ENCODE measurements at places on chromosomes 11 and 22.

- peak; percentile 78 for DNase-seq
Observed at GRCh38 chr11:27201454-27202302, 161.1 kb downstream of the BBOX1 start.

GRCh38 chr22:19120829-19121630 lies 1.2 kb downstream of the DGCR2 start:
- DNase-seq: peak; percentile 73

GRCh38 chr22:45882881-45883810 lies 93.8 kb downstream of the WNT7B start:
- no peak for DNase-seq

DNA sequence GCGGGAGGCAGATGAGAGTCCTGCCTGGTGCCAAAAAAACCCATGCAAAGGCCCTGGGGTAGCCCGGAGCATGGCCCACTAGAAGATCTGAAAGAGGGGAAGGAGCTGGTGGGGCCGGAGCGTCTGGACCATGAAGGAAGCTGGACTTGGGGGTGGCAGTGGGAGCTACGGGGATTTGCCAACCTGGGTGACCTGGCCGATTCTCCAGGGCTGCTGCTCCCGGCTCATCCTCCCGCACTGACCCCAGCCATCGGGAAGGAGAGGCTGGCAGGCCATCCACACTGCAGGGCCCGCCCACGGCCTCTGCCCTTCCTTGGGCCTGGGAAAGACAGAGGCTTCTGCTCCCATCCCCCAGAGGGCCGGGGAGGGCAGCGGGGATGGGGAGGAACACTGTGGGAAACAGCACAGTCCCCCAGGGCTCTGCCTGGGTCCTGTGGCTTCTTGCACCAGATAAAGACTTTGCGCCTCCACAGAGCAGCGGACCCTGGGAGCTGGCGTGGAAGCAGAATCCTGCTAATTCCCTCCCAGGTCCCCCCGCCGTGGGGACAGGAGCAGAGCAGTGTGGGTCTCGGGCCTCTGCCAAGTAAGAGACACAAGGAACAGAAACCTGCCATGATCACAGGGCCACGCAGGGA lies 87.1 kb upstream of the LINC01488 start:
- DNase-seq: no peak

- DNase-seq: no peak
Observed at GRCh38 chr11:126153972-126154371, 57.5 kb downstream of the RPUSD4 start.

GRCh38 chr11:128694618-128695481 lies 978 bp downstream of the FLI1 start:
- DNase-seq: no peak

GRCh38 chr22:24244144-24244787 lies 616 bp downstream of the GGT5 start:
- no peak for DNase-seq

DNA sequence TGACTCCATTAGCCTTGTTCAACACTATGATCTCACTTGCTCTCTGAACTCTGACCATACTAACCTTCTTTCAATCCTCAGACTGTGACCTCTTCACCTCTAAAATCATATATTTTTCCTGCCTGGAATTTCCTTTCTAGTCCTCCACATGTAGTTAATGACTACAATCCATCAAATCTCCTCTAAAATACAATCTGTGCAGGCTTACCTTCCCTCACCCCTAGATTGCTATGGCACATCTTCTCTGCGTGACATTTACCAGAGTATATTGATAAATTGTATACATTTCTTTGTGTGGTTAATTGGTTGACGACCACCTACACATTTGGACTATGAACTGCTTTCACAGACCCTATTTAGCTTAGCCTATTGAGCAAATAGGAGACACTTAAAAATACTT lies 1330.2 kb upstream of the TENM4 start:
- no peak for DNase-seq

DNA sequence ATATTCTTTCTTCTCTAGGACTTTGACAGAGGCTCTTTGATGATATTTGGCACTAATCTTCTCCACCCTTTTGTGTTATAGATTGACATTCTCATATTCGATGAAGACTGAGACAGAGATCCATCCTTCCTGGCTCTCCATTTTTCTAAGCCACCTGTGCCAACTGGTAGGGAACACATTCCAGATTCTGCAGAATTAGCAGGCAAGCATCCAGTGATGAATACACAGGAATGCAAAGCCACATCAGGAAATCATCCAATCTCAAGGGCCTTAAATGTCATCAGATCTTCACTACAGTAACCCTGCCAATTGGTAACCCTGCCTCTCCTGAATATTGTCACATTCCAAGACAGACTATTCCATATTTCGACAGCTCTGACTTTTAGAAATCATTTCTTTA lies 718.4 kb upstream of the API5 start:
- DNase-seq: no peak

DNA sequence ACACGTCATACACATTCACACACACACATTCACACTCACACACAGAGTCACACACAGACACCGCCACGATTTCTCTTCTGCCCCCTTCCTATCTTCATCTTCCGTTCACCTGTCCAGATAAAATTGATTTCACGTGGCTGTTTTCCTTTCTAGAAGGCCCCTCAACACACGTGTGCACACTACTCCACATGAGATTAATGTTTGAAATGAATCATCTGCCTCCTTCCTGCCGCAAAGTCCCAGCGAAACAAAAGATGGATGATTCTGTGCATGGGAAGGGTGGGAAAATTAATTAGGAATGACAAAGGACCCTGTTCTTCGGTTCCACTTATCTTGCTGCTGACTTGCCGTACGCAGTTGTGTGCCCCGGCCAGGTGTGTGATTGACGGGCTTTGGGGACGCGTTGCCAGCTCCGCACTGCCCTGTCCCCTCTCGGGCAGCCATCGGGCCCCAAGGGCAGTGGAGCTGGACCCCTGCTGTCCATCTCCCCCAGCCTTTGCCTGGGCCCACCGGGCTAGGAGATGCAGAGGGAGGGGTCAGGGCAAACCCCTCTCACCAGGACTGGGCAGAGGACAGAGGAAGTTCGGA lies 73.8 kb downstream of the MPPED1 start:
- DNase-seq: no peak

DNA sequence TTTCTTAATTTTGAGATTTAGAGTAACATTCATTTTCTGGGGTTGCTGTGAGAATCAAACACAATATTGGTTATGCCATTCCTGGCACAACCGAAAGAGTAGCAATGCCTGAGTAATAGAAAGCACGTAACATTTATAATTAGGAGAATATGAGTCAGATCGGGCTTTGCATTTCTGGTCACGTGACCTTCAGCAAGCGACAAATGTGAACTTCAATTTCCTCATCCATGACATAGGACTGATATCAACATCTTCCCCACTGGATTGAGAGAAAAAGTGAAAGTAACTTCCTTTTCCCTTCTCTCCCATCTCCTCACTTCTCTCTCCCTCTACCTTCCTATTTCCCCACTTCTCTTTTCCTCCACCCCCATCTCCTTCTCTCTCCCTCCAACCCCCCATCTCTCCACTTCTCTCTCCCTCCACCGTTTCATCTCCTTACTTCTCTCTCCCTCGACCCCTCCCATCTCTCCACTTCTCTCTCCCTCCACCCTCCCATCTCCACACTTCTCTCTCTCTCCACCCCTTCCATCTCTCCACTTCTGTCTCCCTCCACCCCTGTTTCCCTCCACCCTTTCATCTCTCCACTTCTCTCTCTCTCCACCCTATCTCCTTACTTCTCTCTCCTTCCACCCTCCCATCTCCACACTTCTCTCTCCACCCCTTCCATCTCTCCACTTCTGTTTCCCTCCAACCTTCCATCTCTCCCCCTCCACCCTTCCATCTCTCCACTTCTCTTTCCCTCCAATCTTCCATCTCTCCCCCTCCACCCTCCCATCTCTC lies 33.5 kb upstream of the CAT start:
- no peak for DNase-seq

DNA sequence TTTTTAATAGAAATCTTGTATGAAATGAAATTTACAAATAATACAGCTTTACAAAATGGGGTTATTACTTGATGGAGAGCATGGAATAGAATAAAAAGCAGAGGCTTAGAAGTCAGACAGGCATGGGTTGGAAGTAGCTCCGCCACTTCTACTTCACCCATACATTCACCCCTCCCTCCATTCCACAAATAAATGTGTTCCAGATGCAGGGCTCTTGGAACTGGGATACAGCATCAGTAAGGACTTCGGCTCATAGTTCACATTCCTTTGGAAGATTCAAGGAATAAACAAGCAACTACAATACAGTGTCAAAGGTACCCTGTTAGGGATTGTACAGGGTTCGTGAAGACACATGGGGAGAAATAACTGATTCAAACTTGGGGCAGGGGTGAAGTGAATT lies 156.8 kb downstream of the WNT11 start:
- no peak for DNase-seq

DNA sequence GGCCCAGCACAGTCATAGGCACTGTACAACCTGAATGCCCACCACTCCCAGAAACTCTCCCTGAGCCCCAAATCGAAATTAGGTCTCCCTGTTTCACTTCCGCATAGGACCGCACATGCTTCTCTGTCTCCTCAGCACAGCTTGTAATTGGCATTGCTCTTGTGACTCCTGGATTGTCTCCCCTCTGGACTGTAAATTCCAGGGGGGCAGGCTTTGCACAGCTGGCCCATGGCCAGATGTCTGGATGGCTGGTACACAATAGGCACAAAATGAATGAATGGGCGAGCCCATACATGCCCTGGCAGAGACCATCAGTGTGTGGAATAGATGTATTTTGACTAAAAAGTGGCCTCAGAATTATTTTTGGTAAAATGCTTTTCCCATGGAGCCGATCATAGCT lies 63.3 kb upstream of the PHF21B start:
- no peak for DNase-seq

DNA sequence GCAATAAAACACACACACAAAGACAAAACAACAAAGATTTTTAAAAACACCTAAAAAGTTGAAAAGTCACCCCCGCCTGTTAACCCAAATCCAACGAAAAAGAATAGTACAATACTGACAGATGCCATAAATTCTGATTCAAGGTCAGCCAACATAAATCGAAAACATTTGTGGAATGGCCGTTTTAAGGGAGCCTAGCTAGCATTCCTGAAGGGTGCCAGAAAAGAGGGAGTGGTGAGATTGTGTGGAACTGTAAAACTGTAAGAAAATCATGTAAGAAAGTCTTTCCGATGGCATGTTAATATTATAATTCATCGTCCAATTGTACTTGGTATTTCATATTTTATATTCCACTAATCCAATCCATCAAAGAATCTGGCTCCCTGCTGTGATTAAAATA lies 75.1 kb downstream of the RAB38 start:
- DNase-seq: no peak

DNA sequence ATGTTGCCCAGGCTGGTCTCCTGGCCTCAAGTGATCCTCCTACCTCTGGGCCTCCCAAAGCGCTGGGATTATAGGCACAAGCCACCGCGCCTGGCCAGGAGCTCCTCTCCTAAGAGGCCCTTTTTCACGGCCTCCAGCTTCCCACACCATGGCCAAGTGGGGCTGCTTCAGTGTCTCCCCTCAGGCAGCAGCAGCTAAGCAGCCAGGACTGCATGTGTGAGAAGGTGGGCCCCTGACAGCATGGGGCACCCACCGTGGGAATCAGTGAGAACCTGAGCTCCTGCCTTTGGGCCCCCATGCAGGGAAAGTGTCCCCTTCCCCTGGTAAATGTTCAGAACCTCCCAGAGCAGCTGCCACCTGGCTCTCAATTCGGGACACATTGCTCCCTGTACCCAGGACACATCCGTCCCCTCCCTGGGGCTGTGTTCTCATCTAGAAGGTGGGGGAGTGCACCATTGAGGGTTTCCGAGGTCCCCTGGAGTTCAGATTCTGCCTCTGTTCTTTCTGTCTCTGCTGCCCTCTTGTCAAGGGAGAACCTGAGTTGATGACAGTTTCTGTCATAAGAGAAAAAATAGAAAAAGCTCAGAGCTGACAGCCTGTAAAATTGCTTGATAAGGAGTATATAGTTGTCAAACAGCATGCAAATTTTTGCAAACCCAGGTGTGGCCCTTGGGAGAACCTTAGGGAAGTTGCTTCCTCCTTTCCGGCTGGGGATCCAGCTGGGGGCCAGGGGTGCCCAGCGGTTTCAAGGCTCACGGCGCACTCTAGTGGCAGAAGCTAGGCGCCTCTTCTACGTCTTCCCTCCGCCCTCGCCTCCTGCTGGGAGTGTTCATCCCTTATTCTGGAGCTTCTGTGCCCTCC lies 29.7 kb downstream of the FAM83F start:
- peak; percentile 84 for DNase-seq

- no peak for DNase-seq
Observed at GRCh38 chr22:21626735-21627469, 2.9 kb downstream of the YDJC start.

- no peak for DNase-seq
Observed at GRCh38 chr11:95144313-95145235, 54.9 kb downstream of the ENDOD1 start.

- DNase-seq: no peak
Observed at GRCh38 chr11:9951807-9952206, 287.9 kb downstream of the SWAP70 start.

DNA sequence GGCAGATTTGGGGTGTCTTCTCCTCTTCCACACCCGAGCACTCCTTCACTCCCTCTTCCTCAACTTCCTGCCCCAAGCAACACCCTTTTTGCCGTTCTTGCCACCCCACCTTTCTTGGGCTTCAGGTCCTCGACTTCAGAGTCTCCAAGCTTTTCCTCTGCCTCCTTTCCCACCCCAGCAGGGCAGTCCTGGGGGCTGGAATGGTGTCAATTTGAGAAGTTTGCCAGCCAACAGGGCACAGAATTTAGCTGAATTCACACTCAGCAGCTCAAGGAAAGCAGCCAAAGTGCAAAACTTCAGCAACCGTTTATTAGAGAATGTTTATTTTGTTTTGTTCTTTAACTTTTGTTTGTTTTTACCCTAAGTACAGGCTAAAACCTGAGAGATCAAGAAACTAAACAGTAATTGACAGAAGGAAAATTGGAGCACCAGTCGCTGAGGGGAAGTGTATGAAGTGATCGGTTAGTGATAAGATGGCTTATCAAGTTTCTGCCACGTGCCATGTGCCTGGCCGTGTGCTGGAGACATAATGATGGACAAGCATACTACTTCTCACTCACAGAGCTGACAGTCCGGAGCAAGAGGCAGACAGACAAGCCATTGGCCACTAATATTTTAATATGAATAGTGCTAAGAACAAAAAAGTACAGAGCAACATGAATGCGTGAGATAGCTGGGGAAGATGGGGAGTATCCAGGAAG lies 44.4 kb downstream of the AHNAK start:
- no peak for DNase-seq

GRCh38 chr11:14882196-14882595 lies 9.8 kb downstream of the CYP2R1 start:
- DNase-seq: no peak

- no peak for DNase-seq
Observed at GRCh38 chr11:67364783-67365722, 8.3 kb downstream of the CLCF1 start.

- peak; percentile 51 for DNase-seq
Observed at GRCh38 chr11:95764267-95764898, 25.2 kb downstream of the FAM76B start.

DNA sequence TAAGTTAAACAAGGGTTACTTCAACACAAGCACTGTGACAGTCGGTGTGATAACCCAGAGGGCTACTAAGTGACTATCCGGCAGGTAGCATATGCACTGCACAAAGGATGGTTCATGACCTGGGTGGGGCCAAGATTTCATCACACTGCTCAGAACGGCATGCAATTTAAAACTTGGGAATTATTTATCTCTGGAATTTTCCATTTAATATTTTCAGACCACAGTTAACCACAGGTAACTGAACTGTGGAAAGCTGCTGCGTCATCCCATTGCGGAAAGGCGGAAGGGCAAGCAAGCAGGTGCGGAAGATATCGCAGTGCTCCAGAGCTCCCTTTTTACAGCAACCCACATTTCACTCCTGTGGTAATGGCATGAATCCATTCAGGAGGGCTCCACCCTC lies 540.8 kb downstream of the INSC start:
- no peak for DNase-seq

- DNase-seq: no peak
Observed at GRCh38 chr11:6305297-6305696, 15.0 kb downstream of the CAVIN3 start.
